ENCODE measurements at places on chromosomes 1 and 21.
A peak's percentile ranks its signal among the peaks of the same experiment; 100 is the strongest.

DNA sequence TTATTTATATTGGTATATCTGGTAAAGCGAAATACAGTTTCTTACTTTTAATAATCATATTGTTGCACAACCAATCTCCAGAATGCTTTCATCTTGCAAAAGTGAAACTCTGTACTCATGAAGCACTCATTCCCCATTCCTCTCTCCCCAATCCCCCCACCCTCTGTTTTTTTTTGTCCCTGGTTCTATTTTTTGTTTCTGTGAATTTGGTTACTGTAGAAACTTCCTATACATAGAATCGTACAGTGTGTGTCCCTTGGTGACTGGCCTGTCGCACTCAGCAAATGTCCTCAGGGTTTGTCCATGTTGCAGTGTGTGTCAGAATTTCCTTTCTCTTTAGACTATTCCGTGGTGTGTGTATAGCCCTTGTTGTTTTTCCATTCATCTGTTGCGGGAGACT lies 7.9 kb upstream of the NLRP3 start:
- no peak for DNase-seq

DNA sequence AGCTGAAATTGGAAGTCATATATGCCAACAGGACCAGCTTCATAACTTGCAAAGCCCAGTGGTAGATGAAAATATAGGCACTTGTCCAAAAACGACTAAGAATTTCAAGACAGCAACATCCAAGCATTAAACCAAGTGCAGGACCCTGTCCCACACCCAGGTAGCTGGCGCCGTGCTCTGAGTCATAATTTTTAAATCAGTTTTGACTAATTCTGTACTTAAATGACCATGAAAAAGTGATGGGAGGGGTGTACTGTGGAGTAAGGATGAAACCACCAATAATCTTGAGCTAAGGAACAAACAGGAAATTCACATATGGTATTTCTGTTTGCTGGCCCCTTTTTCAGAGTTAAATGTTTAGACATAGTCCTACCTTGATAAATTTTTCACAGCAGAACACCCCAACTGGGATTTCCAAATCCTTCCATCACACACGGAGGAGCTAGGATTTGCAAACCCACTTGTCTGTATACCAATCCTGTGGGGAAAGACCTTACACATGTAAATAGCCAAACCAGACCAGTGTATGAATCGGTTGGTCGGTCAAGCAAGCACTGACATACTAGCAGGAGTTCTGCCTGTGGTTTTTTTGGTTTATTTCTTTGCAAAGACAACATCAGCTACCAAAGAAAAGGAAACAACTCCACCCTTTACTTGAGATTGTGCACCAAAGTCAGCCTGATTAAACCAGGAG lies 235.7 kb upstream of the RAB4A start:
- no peak for DNase-seq

GRCh38 chr21:34807146-34807880 lies 138.5 kb downstream of the CLIC6 start:
- no peak for DNase-seq

DNA sequence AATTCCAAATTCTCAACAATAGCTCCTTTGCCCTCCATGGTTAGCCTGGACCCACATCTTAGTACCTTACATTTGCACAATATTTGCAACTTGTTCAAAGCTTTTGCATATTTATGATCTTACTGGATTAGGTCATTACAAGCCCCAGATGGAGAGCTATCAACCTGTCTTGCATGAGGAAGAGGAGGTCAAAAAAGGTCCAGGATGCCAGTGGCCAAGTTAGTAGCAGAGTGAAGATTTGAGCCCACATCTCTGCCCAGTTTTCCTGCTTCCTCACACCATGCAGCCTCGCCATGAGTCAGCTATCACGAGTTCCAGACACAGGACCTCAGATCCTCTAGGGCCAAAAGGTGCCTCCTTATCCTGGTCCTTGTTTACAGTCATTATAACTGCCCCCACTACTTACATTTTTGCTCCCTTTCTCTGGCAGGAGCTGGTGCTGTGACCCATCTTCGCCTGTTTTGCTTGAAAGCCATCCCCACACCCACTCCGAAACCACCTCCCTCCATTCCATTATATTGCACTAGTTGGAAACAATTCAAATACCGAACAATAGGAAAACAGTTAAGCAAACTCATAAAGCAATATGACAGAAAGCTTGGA lies 5.0 kb upstream of the AHCYL1 start:
- no peak for DNase-seq

DNA sequence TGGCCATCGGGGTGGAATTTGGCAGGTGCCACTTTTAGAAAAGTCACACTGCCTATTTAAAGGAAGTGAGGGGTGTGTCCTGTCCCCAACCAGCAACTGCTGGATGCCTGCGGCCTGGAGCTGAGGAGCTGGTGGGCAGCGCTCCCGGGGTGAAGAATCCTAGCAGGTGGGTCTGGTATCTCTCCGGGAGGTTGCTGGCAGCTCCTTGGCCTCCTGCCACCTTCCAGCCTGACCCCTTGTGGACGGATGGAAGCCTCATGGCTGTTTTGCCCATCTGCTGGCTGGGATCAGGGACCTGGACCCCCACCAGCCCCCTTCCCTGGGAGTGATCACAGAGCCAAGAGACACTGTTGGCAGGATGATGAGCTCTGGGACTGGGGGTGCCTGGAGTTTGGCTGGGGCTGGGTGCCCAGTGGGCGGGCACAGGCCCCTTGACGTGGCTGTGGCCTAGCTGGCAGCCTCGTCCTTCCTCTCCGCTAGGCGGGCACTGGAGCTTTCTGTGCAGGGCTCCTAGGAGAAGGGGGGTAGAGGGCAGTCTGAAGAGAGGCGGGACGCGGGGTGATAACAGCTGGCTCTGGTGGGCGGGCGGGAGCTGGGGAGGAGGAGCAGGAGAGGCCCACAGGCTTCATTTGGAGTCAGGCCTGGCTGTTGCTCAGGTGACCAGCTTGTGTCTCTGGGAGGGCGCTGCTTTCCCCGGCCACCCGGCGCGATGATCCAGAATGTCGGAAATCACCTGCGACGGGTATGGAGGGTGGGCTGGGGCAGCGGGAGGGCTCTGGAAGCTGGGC lies at the start of gene ACOT11:
Gene ACOT11, plus strand, starts transcription at position 628 of the 788 bp plus-strand sequence. Its CDS starts 82 bp downstream, at position 710.
- peak; percentile 96 for DNase-seq

DNA sequence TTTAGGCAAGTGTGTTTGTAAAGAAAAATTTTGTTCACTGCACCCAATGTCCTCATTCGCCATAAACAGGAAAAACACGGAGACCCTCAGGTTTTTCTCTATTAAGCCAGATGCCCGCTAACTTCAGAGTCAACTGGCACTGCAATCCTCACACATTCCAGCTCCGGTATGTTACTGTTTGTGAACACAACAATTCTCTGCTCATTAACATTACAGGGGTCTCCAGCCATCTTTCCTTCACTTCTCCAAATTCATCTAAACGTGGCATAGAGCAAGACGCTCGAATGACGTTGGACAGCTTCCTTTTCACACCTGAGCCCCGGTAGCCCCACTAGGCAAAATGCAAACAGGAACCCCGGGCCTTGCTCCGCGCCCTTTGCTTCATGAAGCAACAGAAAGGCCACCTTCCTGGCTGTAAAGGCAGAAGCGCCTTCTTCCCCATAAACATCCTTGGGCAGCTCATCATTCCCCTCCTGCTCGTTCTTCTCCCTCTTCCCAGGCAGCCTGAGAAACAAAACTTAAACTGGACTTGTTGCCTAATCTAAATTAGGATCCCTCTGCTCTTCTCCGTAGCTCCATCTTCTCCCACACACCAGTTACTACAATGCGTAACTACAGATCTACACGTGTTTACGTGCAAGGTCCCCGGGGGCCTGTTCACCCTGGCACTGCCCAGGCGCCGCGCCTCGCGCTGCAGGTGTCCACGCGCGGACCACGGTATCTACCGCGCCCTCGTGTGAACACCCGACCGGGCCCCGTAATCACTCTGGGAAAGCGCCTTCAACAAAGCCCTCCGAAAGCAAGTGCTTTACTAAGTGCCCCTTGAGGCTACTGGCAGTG lies 1.2 kb downstream of the LBR start:
- no peak for DNase-seq

DNA sequence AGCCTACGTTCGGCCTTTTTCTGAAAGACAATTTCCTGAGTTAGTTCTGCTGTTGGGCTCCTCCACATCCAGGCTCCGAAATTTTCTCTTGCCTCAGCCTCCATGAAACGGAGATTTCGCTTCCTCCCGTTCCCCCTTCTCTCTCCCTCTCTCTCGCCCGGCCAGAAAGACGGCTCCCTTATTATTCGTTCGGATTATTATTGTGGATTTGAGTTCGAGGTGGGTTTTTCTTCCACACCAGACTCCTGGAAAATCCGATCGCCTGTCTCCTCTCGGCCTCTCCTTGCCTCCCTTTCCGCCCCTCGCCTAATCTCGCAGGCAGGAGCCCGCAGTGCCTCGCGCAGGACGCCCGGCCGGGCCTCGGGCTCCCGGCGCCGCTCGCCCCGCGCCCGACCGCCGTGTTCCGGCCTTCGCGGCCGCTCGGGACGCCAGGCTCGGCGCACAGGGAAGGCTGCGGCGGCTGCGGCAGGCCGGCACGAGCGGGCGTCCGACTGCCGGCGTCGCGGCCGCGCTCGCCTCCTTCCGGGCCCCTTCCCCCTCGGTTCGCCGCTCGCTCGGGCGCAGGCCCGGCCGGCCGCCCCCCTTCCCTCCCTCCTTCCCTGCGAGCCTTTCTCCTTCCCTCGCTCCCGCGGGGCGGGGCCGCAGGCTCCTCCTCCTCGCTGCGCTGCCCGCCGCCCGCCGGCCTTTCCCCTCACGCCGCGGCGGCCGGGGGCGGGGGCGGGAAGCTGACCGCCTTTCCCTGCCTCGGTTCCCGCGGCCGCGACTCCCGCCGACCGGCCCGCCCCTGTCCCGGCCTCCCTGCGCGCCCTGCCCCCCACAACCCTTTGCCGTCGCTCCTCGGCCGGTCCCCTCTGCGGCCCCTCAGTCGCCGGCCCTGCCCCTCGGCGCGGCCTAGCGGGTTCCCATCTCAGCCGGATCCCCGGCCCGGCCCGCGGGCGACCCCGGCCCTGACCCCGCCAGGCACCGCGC lies at the start of gene ARHGEF11:
Gene ARHGEF11, minus strand, starts transcription at position 493 of the 969 bp plus-strand sequence. CDS start 1,412 bp downstream, outside the sequence.
- DNase-seq, result peak; percentile 93

DNA sequence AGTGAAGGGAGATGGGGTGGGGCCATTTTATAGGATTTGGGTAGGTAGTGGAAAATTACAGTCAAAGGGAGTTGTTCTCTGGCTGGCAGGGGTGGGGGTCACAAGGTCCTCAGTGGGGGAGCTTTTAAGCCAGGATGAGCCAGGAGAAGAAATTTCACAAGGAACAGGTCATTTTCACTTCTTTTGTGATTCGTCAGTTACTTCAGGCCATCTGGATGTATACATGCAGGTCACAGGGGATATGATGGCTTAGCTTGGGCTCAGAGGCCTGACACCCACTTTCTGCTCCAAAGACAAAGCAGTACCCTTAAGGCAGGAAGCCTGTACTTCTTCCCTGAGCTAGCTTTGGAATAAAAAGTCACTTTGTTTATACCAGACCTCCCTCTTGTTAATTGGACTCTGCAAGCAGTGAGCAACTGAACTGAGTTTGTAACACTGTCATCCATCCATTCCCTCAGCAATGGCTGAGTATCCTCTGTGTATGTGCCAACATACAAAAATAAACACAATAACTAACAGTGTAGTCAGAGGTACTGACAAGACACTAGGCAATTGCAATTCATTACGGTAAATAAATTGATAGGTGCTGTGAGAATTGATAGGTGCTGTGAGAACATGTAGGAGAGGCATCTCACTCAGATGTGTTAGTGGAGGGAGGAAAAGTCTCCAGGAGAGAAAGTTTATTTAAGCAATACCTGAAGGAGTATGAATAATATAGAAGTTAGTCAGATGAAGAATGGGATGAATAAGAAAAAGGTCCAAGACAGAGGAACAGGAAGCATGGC lies 14.7 kb upstream of the RGS2 start:
- DNase-seq, result no peak

DNA sequence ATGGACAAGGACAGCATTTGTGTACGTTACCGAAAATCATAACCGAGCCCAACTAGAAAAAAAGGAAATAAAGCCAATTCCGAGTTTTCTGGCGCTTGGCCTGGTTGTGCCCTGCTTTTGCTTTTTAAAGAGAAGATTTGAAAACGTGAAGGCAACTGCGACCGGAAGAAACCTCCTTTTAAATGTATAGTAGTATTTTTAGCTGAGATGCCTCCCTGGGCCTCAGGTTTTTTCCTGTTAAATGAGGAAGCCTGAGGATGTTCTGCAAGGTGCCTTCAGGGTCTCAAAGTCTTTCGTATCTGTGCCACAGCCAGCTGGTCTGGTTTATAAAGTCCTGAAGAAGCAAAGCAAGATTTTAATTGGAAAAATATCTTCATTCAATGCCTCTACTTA lies 371 bp upstream of the ODF2L start:
- DNase-seq, result no peak

DNA sequence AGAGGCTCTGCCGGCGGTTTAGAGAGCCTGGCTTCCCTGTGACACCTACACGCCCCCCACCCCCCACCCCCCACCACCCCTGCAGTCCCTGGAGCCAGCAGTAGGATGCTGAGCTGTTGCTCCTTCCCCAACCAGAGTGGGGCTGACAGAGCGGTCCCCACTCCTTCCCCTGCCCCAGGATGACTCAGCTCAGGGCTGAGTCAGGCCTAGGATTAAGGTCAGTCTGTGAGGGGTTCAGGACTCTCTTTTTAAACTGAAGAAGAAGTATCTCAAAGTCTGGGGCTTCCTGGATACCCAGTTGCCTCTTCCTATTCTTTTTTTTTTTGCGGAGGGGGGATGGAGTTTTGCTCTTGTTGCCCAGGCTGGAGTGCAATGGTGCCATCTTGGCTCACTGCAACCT lies 19.1 kb downstream of the DMBX1 start:
- no peak for DNase-seq

- no peak for DNase-seq
Observed at GRCh38 chr1:119742202-119742601, 26.5 kb downstream of the HMGCS2 start.

DNA sequence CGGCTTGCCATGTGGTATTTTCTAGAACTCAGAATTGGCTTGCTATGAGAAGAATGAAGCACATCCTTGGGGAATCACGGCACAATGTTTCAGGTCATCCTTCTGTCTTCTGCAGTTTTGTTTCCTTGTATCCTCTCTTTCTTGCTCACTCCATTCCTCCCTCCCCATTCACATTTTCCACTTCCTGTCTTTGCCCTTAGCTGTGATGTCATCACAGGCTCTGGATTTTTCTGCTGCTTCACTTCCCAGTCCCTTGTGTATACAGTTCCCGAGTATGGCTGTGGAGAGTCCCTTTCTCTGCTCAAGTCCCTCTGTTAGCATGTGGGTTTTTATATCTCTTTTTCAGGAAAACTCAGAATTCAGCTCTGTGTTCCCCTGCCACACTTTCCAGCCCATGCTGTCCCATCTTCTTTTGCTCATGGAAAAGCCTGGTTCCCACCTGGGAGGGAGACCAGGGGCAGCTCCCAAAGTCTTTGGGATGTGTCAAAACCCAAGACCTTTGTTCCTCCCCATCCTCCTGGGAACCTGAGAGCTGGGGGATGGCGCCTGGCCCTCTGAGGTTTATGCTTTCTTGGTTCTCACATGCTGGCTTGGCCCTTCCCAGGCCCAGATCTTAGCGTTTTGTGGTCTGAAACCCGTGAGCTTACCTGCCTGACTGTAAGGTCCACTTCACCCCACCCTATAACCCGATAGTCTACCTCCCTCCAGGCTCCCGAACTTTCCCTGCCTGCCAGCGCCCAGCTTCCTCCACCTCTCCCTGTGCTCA lies 4.8 kb upstream of the RGS16 start:
- DNase-seq, result no peak

Data from NCI-H446 (cell line).